ENCODE measurements at places on chromosomes 4 and X. TPM values are rescaled to one million over a fixed set of nuclear protein-coding genes. Genes with fewer than 3 reads are reported as not detected.

The GAGE12H gene
- total RNA-seq = not detected

- DNase-seq = no peak
Observed at GRCh38 chr4:103948244-103949018, 228.6 kb upstream of the TACR3 start.

DNA sequence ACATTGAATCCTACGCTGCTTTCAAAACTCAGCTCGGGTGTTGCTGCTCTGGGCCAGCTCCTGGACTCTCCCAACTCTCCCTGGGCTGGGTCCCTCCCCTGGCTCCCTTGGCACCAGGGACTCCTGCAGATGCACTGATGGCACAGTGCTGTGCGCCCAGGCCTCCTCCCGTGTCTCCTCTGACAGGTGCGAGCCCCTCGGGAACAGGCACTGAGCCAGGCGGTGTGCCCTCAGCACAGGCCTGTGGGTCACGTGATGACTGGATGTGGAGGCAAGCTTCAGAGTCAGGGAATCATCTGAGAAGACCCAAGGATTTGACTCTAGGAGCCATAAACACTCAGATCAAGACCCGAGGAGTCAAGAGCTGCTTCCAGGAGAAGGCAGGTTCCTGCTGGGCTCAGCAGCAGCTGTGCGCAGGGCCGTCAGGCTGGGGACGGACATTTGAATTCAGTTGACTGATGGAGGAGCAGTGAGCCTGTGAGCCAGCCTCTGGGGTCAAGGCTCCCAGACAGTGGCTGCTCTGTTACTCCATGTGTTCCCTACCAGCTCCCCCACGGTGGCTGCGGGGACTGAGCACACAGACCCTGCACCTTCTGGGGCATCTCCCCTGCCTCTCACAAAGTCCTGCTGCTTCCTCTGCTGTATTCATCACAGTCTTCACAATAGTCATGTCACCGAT is 33.0 kb downstream of the NAT8L start:
- no peak for DNase-seq

- peak; percentile 10 for DNase-seq
Observed at GRCh38 chrX:40090961-40091360, 6.8 kb downstream of the BCOR start.

- DNase-seq = no peak
Observed at GRCh38 chrX:132954323-132954722, 4.1 kb downstream of the HS6ST2 start.

The VCX2 gene
- not detected for total RNA-seq

The BEX4 gene
- total RNA-seq = 39.6 TPM

- no peak for DNase-seq
Observed at GRCh38 chrX:70436343-70436742, 8.3 kb upstream of the DLG3 start.

DNA sequence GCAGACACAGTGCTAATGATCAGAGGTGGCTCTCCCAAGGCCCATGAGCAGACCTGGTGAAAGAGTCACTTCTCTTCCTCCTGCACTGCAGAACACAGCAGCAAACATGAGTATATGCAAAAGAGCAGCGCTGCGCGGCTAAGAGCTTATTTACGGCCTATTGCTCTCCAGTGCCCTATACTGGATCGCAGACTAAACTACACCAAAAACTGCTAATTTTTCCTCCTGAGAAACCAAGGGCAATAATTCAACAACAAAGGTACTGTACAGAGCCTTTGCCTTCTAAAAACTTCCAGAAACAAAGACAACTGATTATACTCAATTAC is 702.5 kb downstream of the ARAP2 start:
- no peak for DNase-seq

DNA sequence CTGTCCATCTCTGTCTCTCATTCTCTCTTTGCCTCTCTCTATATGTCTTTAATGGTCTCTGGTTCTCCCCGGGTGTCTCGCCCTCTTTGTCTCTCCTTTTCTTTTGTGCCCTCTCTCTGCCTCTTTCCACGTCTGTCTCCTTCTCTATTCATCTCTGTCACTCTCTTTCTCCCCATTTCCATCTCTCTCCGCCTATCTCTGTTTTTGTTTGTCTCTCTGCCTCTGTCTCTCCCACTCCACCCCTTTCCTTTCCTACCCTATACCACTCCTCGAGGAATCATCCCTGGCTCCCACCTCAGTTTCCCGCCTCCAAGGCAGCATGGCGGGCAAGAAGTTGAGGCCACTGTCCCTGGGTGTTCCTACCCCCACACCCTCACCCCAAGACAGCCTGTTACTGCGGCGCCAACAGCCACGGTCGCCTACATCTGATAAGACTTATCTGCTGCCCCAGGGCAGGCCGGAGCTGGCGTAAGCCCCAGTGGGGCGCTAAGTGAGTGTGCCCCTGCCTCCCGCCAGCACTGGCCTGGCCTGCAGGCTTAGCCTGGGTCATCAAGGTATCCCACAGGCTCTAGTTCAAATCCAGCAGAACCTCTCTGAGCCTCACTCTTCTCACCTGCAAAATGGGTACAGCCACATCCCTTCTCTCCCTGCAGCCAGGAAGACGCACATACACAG is 713 bp upstream of the GATA1 start:
- no peak for DNase-seq

DNA sequence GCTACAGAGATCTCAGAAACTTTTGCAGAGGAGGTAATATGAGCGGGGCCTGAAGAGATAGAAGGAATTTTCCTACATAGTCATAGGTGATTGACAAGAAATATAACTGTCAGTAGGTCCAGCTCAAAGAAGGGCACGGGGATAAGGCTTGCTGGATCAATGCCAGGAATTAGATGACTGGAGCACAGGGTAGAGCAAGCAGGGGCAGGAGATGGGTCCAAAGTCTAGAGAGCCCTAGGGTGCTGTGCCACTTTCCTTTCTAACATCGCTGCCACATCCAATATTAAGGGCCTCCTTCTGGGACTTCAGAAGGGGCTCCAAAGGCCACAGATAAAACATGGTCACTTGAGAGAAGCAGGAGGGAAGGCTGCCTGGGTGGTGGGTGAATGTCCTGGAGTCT is 402.2 kb downstream of the MID1IP1 start:
- DNase-seq = no peak

DNA sequence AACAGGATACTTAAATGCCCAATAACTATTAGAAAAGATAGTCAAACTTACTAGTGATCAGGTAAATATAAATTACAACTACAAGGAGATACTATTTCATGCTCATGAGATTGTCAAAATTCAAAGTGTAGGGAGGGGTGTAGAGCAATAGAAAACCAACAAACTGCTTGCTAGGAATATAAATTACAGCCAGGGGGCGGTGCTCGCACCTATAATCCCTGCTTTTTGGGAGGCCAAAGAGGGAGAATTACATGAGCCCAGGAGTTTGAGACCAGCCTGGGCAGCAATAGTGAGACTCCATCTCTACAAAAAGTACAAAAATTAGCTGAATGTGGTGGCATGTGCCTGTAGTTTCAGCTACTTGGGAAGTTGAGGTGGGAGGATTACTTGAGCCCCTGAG is 556.5 kb upstream of the NR3C2 start:
- no peak for DNase-seq

- DNase-seq = no peak
Observed at GRCh38 chrX:14354521-14354920, 174.8 kb upstream of the GLRA2 start.

- DNase-seq = no peak
Observed at GRCh38 chrX:46587158-46587557, 13.6 kb downstream of the CHST7 start.

DNA sequence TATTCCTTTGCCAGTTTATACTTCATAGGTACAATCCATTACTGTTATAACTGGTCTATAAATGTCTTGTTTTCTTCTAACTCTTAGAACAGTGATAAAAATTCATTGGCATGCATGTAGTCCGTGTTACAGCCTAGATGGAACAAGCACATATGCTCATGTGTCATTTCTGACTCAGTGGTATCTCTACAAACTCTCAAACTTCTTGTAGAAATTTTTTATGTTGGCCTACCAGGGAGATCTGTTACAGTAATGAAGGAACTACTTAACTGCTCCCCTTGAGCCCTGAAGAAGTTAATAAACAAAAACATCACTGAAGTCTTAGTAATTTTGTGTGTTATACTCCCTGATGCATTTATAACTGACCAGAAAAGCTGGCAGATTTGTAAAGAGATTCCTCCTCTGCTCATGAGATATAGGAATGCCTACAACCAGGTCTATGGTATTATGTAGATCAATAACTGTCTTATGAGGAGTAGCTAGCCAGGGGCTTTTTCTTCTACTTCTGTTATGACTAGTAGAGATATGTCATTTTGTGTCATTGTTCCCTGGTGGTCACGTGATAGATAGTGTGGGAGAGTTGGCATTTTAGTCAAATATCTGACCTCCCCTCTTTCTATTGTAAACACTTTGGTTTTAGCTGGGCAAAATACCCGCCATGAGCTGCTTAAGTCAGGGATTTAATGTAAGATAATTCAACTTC is 53.7 kb upstream of the FAAH2 start:
- no peak for DNase-seq

DNA sequence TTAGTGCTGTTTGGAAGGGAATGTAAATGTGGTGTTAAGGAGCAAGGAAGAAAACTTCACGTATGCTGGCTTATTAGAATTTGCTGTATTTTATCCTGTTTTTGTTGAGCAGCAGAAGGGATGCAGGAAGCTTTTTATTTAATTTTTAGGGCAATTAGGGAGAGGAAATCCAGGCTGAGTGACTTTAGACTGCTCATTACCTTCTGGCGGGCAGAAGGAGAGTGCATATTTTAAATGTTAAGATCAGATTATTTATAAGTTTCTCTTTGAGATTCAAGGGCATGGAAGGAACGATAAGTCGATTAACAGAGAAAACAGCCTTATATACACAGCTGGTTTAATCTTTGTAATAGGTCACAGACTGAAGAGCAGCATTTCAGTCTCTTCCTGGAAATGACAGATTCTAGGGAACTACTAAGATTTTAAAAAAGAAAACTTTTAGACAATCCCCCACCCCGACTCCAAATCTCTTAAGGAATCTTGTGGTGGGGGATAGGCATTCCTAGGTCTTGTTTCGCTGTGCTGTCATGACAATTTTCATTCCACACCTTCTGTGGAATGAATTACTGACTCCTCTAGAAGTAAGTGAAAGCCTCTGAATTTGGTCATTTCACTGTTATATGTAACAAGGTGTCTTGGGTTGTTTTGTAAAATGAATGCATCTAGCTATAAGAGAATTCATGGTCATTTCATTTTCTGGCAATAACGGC is 402.5 kb downstream of the RAPGEF2 start:
- no peak for DNase-seq

DNA sequence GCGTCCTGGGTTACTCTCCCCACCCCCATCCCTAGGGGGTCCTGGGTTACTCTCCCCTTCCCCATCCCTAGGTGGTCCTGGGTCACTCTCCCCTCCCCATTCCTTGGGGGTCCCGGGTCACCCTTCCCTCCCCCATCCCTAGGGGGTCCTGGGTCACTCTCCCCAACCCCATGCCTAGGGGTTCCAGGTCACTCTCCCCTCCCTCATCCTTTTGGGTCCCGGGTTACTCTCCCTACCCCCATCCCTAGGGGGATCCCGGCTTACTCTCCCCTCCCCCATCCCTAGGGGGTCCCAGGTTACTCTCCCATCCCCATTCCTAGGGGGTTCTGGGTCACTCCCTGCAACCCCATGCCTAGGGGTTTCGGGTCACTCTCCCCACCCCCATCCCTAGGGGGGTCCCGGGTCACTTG is 1.5 kb downstream of the ASMTL start:
- no peak for DNase-seq

DNA sequence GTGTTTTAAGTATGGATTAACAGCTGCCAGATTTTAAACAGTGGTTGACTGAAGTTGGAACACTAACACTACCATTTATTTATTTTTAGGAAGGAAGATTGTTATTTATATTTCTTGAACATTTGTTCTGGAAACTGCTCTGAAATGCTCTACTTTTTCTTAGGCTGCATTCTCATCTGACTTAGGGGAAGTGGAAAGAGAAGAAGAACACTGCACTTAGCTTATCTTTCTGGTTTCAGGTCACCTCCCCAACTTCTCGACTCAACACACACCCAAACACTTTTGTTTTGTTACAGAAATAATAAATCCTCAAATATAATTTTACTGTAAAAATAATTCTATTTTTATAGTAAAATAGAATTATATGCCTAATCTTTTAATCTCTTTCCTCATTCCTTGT is 18.6 kb downstream of the BLTP1 start:
- DNase-seq = no peak

The GPR34 gene
- 22.7 TPM for total RNA-seq

- DNase-seq = no peak
Observed at GRCh38 chr4:93384241-93384640, 444.3 kb upstream of the ATOH1 start.

DNA sequence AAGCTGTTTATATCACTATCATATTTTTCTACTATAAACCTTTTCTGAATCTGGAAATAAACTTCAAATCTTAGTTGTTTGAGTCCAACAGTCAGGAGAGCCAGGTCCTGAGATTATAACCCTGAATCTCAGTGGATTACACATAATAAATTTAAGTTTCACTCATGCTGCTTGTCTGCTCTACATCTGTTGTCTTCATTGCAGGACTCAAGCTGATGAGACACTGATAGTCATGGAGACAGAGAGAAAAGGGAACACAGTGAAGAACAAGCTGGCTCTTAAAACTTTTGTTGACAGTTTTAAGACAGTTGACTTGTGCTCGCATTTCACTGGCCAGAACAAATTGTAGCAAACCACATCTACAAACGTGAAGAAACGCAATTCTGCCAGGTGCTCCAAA is 327.0 kb upstream of the CTSO start:
- DNase-seq = no peak

- DNase-seq = no peak
Observed at GRCh38 chr4:8195431-8195830, 3.7 kb upstream of the SH3TC1 start.

DNA sequence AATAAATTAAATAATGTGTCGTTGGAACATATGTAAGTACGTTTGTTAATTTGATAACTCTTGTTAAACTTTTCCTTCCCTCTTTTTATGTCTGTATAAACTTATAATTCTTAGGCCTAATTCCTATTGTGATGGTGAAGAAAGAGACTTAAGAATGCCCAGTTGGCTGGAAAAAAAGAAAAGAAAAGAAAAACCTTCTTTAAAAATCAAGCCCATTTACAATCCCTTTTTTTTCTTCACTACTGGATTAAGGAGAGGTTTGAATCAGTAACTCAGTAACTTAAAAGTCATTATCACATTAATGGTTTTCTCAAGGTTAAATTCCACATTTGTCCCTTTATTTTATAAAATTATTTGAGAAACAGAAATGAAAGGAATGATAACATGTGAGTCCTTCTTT is 253.3 kb upstream of the MAGEB2 start:
- DNase-seq = no peak

DNA sequence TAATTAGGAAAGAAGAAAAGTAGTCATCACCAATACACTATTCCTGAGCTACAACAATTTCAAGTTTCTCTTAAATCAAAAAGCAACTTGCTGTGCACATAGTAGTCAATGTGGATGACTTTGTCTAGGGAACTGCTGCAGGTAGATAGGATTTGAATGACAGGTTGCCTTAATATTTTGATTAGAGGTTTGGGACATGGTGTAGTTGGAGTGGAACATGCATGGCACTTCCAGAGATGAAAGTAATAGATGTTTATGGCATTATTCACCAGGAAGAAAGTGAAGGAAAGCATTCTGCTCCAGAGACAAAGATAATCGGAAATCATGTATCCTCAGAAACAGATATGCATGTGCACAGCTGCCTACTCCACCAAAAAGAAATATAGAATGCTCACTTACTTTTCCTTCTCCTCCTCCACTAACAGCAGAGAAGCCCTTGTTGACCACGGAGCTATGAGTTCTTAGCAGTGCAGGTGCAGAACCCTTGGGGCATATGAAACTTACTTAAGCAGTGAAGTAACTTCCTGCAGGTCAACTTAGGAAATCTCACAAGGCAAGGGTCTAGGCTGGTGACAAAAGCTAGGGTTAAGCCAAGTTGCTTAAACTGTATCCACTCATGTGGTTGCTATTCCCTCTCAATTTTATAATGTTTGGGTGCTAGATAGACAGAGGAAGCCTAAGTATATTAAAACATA is 390.8 kb downstream of the HNRNPD start:
- no peak for DNase-seq

The HTN1 gene
- total RNA-seq = not detected

The RNF150 gene
- total RNA-seq = 18.4 TPM
